Bronchial smooth muscle cell (primary cell): ENCODE measurements at places on chromosomes 4 and X. TPM values are rescaled to one million over a fixed set of nuclear protein-coding genes. Genes with fewer than 3 reads are reported as not detected.

The QRFPR gene
- not detected in 2 replicates for total RNA-seq

The ITM2A gene
- total RNA-seq: 0.32 and 2.1 TPM in 2 replicates

The ELF4 gene
- total RNA-seq: 6.1 and 7.8 TPM in 2 replicates

The NPY1R gene
- not detected in 2 replicates for total RNA-seq

The TMEM35A gene
- total RNA-seq: 20.6 and 28.9 TPM in 2 replicates
